ENCODE measurements at places on chromosomes 3 and 15.

DNA sequence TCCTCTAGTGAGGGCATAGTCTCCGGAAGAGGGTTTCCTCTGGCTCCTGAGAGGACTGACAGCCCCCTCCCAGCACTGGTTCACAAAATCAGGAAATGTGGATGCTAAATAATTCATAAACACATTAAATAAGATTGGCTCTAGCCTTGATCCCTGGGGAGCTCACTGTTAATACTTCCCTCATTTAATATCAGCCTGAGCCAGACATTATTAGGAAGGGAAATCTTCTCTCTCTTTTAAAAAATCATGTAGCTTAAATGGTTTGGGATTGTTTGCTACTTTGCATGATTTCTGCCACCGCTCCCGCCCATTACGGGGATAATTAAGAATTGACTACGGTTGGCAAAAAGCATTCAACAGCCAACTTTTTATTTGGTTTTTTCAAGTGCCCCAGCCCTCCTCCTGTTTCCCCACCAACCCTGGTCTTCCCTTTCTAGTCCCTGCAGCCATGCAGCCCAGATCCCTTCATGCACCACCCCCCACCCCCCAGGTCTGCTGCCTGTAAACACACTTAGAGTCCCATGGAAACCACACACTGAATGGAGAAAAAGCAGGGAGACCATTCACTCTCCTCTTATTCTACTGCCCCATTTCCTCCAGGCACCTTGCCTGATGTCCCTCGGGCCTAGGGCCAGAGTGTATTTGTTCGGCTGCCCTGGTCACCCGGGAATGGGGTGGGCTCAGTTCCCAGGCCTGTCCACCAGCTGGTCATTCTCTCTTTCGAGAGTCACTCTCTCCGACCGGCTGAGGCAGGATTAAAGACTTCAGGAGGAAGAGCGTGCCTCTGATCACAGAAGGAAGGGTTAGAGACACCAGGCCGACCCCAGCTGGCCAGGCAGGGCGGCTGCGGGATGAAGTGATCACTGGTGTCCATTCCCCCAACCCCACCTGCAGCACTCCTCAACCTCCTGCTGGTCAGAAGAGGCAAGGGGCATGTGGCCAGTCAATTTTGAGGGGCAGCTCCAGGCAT lies 45.1 kb downstream of the SEMA5B start:
- DNase-seq = no peak

DNA sequence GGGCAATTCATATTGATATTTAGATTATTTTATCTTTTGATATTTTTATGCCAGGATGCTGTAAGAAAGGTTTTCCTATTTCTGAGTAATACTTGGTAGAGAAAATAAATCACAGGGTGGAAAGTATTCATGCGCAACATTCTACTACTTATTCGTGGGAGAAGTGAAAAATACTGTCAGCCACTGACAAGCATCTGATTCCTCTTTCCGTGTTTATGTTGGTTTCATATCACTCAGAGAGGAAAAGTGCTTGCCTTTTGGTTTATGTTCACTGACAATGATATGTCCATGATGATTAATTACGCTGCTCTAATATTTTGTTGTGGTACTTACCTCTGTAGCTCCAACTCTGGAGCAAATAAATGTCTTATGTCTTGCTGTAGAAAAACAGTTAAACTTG lies 429.4 kb downstream of the EDEM1 start:
- no peak for DNase-seq

- DNase-seq = no peak
Observed at GRCh38 chr15:70617076-70617910, 146.1 kb downstream of the UACA start.

DNA sequence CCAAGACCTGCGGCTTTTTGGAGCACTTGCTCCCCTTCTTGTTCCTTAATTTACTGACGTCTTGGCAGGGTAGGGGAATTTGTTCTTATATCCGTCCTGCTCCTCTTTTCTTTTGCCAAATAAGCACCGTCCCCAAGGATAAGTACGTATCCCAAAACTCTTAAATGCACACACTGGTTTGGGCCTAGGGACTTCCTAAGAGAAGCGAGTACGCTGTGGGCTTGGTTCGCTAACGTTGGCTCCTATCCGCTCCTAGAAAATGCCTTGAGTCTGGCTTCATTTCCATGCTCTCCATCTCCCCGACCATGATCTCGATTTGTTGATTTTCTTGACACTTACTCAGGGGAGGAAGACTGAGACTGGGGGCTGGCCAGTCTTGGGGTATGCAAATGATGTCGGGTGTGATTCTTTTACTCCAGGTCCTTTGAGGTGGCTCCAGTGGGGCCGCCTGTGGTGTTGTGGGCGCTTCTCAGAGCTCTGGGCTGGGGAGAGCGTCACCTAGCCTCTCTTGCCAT lies 1.3 kb downstream of the MYRIP start:
- DNase-seq = no peak

DNA sequence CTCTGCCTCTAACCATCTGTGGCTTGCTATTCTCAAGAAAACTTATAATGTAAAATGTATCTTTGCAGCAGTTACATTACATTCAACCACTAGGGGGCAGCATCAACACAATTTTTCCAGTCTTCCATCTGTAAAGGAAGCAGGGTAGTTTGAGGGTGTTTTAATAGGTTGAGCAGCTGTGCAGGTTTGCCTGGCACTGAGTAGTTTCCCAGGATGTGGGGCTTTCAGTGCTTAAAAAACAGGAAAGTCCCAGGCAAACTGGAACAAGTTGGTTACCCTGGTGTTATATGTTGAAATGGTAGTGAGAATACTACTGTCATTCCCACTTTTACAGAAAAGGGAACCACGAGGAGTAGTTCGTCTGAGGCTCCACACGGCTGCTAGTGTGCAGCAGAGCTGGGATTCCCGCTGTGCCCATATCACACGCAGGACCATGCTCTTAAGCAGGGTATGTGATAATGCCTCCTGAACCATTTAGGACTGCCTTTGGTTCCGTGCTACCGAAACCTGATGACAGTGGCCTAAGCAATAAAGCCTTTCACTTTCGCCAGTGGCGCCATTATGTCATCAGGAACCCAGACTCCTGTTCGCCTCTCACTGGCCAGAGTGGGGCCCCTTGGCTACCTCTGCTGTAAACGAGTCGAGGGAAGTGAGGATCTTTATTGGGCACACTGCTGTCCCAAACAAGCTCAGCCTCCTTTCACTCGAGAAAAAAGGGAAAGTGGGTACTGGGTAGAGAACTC lies 64.7 kb upstream of the ZBTB38 start:
- DNase-seq = peak; percentile 64

- no peak for DNase-seq
Observed at GRCh38 chr3:152402695-152403451, 134.1 kb downstream of the MBNL1 start.

DNA sequence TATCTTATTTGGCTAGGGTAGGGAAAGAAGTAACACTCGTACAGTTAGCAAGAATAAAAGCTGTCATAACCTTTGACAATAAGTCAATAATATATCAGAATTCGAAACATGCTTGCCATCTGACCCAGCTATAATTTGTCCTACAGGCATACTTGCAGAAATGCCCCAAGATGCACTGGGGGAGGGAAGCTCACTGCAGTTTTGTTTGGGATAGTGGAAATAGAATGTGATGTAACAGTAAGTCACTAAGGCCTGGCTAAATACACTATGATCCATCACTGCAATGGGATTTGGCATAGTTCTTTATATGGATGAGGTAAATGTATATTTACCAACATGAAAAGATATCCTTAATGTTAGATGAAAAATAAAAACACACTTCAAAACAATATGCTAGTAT lies 25.5 kb upstream of the TMOD3 start:
- DNase-seq = no peak

- DNase-seq = no peak
Observed at GRCh38 chr3:61887206-61887605, 325.8 kb downstream of the PTPRG start.

DNA sequence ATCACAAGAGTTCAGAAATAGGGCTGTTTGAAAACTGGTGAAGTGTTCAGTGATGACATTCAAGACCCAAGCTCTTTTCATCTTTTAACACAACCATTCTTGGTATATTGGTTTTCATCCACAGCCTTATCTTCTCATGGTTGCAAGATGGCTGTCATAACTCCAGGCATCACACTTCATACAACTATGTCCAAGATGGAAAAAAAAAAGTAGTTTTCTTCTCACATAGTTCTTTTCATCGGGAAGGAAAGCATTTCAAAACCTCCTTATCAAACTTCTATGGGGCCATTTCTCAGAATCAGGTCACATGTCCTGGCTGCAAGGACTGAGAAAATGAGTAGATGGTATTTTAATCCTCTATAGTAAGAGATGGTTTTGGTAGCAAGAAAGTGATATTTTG lies 21.1 kb upstream of the MFSD1 start:
- DNase-seq = no peak

DNA sequence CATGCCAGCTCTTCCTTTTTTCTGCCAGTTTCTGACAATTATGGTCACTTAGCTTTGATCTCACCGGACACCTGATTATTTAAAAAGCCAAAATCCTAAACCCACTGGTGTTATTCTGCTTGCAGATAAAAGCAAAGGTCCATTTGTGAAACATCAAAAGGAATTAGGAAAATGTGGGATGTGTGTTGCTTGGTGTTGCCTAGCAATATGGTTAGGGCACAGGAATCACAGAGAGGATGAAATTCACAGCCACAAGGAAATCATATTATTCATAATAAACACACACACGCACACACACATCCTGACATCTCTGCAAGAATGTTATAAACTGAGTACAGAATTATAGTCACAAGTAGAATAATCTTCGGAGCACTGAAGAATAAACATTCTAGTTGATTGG lies 89.3 kb upstream of the BHLHE40 start:
- no peak for DNase-seq

DNA sequence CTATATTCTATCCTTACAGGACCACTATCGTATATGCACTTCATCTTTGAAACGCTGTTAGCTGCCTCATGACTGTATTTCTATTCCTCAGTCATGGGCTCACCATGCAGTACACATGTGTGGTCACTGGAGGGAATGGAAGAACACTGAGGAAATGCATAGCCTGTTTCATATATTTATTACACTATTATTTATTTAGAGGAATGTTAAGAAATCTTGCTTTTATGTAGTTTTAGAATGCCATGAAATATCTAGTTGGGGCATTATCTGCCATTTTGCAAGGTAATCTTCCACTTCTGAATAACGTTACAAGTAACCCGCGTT lies 155.7 kb downstream of the IGF1R start:
- no peak for DNase-seq

GRCh38 chr3:65728138-65728537 lies 310.6 kb downstream of the MAGI1 start:
- DNase-seq = no peak

- no peak for DNase-seq
Observed at GRCh38 chr3:183548262-183548769, 7.2 kb downstream of the KLHL6 start.

DNA sequence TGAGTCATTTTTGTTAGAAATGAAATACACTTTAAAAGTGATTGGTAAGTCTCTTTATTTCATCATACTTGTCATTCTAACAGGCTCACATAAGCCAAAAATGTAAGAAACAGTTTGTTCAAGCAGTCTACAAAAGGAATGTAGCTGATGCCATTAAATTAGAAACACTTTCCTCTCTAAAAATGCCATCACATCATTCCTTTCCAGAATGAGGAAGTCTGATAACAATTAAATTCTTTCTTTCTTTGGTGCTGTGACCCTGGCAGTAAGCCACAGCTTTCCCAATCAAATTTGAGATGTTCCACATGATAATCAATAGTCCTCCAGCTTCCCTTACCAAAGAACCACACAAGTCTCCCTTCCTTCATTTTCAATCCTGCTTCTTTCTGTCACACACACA lies 9.4 kb upstream of the P2RY1 start:
- DNase-seq = no peak

GRCh38 chr15:96474231-96474664 lies 143.7 kb downstream of the NR2F2 start:
- DNase-seq = no peak

- DNase-seq = no peak
Observed at GRCh38 chr3:89101251-89101650, 6.2 kb upstream of the EPHA3 start.

DNA sequence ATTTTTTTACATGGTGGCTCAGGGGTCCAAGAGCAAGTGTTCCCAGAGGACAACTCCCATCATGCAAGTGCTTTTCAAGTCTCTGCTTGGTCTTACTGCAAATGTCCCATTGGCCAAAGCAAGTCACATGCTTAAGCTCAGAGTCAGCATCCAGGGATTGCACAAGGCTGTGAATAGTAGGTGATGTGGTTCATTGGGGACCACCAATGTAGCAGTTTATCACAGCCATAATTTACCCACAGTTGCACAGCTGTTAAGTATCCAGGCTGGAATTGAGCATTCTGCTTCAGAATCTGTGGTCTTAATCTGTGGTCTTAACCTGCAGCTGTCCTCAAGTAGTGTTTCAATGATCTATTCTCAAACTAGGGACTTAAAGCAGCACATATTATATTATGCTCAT lies 71.4 kb upstream of the PLCL2 start:
- no peak for DNase-seq

- DNase-seq = no peak
Observed at GRCh38 chr15:68389041-68389930, 42.7 kb downstream of the ITGA11 start.

GRCh38 chr3:32438596-32439344 lies 47.1 kb downstream of the CMTM7 start:
- DNase-seq = no peak

DNA sequence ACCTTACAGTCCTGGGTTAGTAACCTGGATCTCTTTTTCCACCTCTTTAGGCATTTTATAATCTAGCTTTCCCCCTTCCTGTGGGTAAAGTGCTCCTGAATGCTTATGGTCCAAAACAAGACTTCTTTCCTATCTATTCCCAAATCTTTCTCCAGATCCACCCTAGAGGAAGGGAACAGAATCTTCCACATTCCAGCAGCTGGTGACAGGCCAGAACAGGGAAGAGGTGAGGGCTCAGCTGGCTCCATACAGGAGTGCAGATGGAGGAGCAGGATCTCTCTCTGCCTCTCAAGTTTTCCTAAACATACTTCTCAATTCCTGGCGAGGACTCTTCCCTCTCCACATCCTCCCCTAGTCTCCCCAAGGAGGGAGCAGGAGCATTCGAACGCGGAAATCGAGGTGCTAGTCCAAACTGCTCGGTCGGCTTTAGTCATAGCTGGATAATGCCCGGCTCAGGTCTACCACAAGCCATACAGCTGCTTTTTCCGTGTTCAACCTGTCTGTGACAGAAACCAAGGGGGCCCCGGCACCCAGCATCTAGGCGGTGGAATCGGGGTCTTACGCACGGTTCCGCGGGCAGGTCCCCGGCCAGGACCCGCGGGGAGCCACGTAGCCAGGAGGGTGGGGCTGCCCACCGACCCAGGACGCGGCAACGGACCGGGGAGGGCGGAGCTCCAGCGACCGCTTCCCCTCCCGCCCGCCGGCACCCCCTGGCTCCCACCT lies 4.0 kb downstream of the RASSF1 start:
- peak; percentile 27 for DNase-seq

DNA sequence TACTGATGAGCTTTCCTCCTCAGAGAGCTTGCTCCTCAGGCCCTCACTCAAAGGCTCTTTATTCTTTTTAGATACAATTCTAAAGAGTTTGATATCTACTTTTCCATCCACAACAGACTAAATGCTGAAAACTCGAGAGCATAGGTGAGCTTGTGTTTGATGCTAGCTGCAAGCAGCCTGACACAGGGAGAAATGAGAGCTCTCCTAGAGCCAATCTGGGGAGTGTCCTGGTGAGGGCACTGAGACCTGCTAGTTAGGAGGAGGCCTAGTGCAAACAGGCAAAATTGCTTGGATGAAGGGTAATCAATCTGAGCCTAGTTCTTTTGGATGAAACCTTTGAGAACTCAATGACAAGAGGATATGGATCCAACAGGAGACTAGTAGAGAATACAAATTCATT lies 300.8 kb downstream of the ZBTB20 start:
- no peak for DNase-seq

GRCh38 chr15:52730173-52730572 lies 51.0 kb upstream of the ATOSA start:
- DNase-seq = peak; percentile 9

- no peak for DNase-seq
Observed at GRCh38 chr15:60414016-60414682, 16.4 kb upstream of the ANXA2 start.
